GM12865 (cell line): ENCODE measurements at places on chromosomes 4 and X.

GRCh38 chr4:61128682-61129081 is 71.4 kb upstream of the ADGRL3 start:
- DNase-seq = no peak

GRCh38 chr4:165151734-165152133 is 39.1 kb upstream of the TMEM192 start:
- DNase-seq = no peak

DNA sequence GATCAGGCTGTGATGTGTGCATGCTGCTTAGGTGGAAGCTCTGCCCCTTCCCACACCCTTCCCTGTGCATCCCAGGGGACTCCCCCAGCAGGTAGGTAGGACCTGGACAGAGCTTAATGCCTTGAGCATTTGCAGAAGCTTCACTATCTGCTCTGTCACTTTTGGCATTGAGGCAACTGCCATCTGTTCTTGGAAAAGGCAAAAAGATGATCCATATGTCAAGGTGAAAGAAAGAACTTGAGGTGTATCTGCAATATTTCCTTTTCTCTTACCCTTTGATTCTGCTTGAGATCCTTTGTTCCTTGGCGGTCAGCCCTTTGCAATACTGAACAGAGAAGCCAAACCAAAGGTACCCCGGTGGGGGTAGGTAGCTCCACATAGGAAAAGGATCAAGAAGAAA is 37.1 kb upstream of the TBC1D9 start:
- DNase-seq = no peak

- no peak for DNase-seq
These were observed 68.6 kb downstream of the NHS start for GRCh38 chrX:17443556-17443955.

GRCh38 chrX:155027509-155028066 is 944 bp downstream of the FUNDC2 start:
- peak; percentile 40 for DNase-seq

- DNase-seq = no peak
These were observed 88.6 kb downstream of the ARHGAP36 start for GRCh38 chrX:131146702-131147101.

DNA sequence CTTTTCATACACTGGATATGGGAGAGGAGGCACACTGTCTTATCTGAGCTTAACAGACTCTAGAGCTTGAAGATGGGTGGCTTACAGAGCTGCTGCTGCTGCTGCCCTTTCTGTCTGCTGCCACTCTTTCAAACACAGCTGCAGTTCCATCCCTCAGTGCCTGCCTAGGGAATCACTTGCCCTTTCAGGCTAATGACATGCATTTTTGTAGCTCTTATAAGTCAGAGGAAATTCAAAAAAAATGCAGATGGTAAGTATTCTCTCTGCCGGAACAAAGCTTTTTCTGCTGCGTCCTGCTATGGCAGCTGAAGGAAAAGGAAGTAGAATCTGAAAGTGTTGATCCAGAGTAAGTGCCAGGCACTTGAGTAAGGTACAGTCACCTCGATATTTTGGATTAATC is 460.4 kb upstream of the DIAPH2 start:
- DNase-seq = no peak

DNA sequence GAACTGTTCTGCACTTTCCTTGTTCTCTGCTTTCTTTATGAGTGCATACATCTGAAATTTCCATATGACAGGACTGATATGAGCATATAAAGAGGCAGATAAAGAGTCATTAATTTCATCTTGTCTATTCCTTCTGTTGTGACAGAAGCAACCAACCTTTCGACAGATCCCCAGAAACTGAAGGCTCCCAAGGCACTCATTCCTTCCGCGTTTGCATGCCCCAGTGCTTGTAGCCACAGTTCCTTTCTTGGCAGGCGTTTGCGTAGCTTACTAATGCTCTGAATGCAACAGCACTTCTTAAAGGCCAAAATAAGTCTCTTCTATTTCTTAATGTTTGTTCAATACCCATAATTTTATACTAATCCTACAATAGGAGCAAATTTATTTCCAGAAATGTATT is 94.0 kb upstream of the TBL1X start:
- no peak for DNase-seq

GRCh38 chr4:31702326-31702725 is 982.2 kb downstream of the PCDH7 start:
- no peak for DNase-seq

GRCh38 chrX:134239016-134239415 is 2.0 kb downstream of the CCDC160 start:
- DNase-seq = no peak

DNA sequence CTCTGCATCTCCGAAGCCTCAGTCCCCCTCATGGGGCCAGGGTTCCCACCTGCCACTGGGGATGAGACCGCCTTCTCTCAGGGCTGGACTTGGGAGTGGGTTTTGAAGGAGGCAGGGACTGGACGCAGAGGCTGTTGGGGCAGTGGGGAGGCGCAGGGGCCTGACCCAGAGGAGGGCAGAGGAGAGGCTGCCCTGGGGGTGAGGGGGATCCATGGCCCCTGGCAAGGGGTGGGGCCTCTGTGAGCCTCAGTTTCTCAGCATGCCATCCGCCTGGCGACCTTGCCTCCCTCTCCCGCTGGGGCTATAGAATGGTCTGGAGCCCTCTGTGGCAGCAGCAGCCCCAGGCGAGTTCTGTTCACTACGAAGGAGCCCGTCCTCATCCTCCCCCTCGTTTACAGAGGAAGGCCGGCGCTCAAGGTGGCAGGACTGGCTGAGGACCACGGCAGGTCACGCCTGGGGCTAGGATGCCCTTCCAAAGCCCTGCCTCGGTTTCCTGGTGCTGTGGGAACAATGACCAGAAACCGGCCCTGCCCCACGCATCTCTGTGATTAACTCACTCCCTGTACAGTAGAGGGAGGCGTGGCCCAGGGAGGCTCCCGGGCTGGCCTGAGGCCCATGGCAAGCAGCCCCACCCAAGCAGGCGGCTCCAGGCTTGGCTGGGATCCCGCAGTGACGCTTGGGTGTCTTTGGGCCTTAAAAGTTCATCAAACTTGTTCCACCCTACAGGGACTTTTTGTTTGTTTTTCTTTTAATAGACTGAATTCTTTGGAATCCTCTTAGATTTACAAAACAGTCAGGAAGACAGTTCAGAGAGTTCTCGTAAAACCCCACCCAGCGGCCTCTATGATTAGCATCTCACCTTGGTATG is 16.0 kb upstream of the SH3TC1 start:
- DNase-seq = no peak

DNA sequence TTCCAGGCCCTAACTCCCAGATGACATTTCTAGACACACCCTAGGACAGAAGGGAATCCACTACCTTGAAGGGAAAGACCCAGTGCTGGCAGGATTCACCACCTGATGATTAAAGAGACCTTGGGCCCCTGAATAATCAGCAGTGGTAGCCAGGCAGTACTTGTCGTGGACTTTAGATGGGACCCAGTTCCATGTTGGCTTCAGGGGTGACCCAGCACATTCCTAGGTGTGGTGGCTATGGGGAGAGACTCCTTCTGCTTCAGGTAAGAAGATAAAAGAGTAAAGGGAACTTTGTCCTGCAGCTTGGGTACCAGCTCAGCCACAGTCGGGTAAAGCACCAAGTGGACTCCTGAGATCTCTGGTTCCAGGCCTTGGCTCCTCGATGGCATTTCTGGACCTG is 131.8 kb upstream of the S100G start:
- DNase-seq = no peak

GRCh38 chr4:135277068-135277979 is 1075.7 kb upstream of the PABPC4L start:
- no peak for DNase-seq
